ENCODE measurements at places on chromosomes 2 and 18.

DNA sequence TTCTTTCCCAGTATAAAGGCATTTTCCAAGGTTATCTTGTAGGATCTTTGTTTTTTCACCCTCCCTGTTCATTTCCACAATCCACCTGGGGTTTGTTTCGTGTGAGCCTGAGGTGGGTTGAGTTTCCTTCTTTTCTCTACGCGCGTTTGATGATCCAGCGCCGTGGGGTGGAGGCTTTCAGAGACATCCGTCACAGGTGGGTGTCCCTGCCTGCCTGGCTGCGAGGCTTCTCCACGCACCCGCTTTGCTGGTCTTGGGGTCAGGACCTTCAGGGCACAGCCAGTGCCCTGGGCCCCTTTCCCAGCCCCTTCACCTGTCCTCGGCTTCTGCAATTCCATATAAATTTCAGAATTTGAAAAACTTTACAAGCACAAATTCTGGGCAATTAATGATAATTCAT is 109.0 kb upstream of the ALKAL2 start:
- no peak for DNase-seq

GRCh38 chr18:3653263-3653850 is 203.4 kb downstream of the TGIF1 start:
- no peak for DNase-seq

DNA sequence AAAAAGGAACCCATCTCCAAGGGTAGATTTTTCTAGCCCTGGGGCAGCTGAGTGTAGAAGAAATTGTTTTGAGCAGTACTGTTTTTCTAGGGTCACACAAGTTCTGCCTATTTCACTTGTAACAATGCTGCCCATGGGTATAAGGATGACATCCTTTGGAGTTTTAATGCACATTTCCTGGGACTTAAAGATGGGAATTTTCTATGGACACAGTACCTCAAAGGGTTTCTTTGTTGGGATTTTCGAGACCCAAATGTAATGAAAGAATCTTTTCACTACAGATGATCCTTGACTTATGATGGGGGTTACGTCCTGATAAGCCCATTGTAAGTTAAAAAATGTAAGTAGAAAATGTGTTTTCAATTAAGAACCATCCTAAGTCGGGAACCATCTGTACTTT is 31.8 kb downstream of the CDC42EP3 start:
- no peak for DNase-seq

- no peak for DNase-seq
These were observed 11.6 kb upstream of the OLA1 start for GRCh38 chr2:174259981-174260380.

DNA sequence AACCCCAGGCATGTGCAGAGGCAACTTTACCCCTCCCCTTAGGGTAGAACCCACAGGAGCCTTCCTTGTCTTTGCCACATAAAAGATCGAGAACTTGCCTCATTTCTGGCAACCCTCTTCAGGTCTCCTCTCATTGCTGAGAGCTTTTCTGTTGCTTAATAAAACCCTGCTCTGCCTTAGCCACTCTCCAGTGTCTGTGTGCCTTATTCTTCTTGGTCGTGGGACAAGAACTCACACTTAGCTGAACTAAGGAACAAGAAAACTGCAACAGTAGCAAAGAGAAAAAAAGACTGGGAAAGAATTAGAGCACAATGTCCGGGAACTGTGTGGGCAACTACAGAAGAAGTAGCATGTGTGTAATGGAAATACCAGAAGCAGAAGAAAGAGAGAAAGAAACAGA is 56.2 kb upstream of the SMIM21 start:
- DNase-seq = no peak

DNA sequence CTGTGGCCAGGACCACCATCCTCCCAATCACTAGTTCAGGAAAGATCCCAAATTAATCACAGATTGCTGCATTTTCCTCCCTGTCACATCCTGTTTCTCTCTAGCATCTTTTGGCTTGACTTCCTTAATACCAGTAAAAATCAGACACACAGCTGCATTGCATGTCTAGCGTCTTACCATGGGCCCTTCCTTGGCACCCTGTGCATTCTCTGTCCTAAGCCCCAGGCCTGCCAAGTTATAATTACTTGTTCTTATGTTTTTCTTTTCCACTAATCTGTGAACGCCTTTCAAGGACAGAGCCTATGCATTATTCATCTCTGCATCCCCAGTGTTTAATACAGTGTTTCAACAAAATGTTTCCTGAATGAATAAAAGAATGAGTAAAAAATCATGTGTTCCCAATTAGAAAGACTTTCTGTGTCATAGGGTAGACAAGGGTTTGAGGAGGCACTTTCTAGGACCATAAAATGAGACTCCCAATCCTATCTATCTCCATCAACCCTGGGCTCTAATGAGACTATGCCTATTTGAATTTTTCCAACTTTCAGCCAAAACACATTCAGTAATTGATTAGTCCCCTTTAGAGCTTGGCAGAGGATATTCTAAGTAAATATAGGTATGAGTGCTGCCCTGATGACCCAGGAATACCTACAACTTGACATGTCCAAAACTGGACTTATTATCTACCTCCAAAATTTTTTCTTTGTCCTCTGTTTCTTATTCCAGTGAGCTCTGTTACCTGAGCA is 10.3 kb upstream of the NT5C1B start:
- DNase-seq = no peak

- no peak for DNase-seq
These were observed 3.4 kb downstream of the TET3 start for GRCh38 chr2:73987948-73988700.

- DNase-seq = no peak
These were observed 44.2 kb upstream of the HS6ST1 start for GRCh38 chr2:128362889-128363228.
